ENCODE measurements at places on chromosomes 11 and 22.

- DNase-seq, result no peak
Measured at GRCh38 chr11:106409222-106409621, 331.8 kb downstream of the AASDHPPT start.

DNA sequence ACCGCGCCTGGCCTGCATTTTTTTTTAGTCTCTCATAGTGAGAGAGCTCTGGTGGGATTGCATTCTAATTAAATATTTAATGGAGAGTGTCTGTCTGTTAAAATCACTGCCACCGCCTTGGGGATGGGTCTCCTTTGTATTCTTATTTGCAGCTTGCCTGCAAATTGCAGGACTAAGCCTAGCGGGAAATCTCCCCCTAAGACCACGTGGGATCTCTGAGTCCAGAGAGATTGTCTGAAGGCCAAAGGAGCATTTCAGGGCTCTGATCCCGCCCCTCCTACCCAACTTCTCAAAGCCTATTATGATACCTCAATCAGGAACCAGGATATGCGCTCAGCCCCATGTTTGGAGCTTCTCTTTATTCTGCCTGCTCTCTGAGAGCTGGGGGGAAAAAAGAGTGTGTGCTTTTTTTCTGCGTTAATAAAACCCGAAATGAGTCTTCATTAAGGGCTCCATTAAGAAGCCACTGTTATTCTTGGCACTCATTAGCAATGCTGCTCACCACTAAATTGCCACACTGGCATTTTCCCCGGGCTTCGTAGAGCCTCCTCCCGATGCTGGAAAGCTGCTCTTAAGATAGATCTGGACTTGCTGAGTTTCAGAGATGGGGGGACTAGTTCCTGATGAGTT, 92.9 kb upstream of the THY1 start:
- no peak for DNase-seq

GRCh38 chr11:117632306-117632705, 164.7 kb downstream of the DSCAML1 start:
- peak; percentile 1 for DNase-seq

DNA sequence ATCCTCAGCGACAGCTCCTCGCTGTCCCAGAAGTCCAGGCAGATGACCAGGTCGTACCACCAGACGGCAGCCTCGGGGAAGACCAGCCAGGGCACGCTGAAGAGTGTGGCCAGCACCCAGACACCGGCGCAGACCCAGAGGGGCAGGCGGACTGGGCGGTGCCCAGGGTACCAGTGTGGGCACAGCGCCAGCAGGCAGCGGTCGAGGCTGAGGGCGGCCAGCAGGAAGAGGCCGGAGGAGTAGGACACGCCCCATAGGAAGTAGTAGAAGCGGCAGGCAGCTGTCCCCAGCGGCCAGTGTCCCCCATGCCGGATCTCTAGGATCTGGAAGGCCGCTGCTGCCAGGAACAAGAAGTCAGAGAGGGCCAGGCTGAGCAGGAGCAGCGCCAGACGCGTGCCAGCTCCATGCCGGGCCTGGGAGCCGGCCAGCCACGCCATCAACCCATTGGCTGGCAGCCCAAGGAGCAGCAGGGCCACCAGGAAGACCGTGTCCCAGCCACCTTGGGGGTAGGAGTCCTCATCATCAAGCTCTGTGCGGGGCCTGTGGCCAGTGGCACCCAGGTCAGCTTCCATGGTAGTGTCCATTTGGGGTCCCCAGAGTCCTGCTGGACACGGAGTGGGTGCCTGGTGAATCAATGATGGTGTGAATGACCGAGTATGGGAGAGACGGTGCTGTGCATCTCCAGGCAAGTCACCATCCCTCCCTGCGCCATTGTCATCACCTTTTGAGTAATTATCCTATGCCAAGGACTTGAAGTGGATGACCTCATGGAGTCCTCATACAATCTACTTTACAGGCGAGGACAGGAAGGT, at the start of gene GPR152:
GPR152 (minus strand) TSS at position 589 of the 812 bp plus-strand sequence; CDS start at position 584, 5 bp downstream.
- DNase-seq, result no peak

DNA sequence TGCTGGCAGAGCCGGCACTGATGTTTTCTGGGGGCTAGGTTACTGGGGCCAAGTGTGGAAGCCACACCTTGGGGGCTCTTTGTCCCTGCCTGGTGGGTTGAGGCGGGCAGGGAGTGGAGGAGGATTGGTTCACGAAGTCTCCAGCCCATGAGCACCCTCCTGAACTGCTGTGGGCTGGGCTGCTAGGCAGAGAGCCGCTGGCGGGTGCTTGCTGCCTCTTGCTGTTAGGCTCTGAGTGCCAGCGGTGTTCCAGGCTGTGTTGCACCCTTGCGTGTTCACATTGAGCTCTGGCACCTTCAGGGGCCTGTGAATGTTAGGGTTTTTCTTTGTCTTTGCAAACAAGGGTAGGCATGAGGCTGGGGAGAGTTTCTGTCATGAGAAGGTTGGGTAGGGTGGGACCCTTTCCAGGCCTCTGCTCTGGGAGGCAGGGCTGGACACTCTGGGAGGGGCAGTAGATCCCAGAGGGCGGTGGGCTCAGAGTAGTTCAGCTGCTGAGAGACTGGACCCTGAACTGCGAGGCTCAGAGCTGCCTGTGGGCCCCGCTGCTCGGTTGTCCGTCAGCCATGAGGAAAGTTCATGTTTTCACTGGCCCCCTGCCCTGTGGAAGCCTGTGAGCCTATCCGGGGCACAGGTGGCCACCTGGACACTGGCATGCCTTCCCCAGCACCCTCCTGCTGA, 24.0 kb upstream of the TMEM191C start:
- peak; percentile 20 for DNase-seq

DNA sequence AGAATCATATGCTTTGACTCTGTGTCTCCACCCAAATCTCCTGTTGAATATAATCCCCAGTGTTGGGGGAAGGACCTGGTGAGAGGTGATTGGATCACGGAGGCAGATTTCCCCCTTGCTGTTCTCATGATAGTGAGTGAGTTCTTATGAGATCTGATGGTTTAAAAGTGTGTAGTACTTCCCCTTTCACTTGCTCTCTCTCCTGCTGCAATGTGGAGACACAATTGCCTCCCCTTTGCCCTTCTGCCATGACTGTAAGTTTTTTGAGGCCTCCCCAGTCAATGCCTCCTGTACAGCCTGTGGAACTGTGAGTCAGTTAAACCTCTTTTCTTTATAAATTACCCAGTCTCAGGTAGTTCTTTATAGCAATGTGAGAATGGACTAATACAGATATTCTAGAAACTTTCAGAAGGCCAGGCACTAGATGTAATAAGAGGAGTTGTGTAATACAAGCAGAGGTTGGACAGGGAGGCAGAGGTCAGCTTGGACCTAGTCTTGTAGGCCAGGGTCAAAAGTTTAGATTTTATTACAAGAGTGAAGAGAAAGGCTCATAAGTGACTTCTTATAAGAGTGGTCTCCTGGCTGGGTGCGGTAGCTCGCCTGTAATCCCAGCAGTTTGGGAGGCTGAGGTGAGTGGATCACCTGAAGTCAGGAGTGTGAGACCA, 9.3 kb upstream of the SERPING1 start:
- no peak for DNase-seq

DNA sequence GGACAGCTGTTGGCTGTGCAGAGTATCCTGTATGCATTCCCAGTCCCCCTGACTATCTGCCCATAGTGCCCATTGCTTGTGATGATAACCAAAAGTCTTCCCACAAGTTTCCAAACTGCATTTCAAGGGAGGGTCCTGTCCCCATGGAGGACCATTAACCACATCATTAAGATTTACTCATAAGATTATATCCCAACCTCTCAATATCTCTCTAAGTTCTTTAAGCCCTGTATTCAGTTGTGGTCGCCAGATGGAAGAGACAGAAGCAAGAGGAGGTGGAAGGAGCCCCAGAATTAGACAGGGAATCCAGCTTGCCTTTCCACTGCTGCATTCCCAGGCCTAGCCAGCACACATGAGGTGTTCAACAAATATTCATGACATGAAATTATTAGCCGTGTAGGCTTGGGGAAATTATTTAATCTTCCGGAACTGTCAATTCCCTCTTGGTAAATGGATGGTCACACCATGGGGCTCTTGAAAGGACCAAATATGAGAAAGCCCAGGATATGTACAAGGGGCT, 42.6 kb upstream of the TIMP3 start:
- no peak for DNase-seq

DNA sequence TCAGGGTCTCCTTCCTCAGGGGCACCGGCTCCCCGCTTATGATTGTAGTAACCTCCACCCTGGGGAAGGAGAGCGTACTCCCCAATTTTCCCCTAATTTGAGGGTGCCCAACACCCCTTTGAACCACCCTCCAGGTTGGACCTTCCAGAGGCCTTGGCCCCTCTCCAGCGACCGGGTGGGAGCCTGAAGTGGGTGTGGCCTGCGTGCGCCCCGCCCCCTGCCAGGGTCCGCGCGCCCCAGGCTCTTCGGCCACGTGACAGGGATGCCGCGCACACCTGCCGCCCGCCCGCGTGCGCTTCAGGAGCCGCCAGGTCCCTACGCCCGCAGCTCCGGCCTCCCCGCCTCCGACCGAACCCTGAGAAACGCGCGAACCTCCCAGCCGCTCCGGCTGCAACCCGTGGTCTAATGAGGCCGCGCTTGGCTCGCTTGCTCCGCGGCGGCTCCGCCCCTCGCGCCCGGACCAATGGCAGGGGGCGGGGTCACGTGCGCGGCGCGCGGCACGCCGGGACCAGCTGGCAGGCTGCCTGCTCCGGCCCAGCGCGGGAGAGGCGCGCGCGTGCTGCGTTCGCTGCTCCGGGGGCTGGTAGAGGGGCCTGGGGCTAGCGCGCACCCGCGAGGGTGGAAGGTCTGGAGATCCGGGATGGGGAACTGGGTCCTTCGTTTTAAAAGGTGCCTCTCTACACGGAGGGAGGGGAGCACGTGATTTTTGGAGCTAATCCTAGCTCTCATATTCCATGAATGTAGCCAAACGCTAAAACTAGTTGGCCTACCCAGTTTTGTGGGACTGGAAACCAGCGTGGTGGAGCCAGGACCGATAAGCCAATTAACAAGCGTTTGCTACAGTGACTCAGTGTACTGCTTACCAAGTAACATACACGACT, at the start of gene FOXRED2:
FOXRED2 (minus strand) TSS at position 404 of the 881 bp plus-strand sequence. CDS start 618 bp downstream, outside the sequence.
- DNase-seq, result peak; percentile 91

- no peak for DNase-seq
Measured at GRCh38 chr11:71147331-71147730, 105.0 kb downstream of the SHANK2 start.

DNA sequence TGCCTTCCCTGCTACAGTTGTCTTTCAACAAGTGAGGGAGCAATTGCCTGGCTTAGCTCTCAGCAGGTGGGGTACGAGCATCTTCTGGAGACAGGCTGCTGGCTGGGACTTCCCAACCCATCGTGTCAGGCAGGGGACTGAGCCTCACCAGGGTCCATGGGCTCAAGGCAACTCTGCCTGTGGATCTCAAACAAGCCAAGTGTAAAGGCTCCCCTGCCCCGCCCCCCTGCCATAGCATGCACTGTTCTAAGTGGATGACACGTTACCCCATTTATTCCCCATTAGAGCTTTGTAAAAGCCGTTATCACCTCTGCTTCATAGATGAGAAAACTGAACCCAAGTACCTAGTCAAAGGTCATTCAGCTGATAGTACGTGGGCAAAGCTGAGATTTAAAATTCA, 222.9 kb downstream of the NTM start:
- no peak for DNase-seq

- no peak for DNase-seq
Measured at GRCh38 chr22:44935724-44936123, 74.1 kb downstream of the PHF21B start.

- DNase-seq, result no peak
Measured at GRCh38 chr22:49685116-49685515, 142.6 kb downstream of the BRD1 start.

DNA sequence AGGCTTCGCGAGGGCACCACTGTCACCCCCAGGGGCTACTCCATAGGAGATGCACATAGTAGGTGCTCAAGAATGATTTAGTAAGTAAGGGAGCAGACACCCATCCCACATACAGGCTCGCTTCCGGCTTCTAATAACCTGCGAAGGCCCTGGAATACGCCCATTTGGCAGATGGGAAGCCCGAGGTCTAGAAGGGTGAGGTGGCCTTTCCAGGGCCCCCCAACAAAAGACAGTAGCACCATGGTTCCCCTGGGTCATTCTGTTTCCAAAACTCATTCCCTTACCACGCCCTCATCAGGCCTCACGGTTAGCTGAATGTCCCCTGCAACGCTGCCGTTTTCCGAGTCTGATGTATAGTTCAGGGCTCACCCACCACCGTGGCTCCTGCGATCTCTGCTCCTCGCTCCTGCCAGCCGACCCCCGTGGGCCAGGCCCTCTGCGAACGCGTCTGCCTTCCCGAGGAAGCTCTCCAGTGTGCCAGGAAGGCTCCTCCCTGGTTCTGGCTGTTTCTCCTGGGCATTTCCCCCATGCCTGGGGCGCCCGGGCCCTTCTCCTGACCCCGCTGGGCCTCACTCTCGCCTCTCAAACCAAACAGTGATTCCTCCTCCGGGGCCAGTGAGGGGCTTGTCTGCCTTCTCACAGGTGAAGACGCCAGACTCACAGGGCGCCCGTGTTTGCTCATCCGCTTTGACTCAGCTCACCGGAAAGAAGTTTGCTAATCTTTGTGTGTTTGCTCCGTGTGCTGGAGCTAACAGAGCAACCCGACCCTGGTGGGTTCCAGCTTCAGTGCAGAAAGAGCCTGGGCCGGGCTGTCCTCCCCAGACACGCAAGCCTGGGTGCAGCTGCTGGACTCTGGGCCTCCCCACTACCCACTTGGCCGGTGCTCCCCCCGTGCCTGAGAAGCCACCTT, 86.6 kb downstream of the RTL6 start:
- DNase-seq, result no peak

DNA sequence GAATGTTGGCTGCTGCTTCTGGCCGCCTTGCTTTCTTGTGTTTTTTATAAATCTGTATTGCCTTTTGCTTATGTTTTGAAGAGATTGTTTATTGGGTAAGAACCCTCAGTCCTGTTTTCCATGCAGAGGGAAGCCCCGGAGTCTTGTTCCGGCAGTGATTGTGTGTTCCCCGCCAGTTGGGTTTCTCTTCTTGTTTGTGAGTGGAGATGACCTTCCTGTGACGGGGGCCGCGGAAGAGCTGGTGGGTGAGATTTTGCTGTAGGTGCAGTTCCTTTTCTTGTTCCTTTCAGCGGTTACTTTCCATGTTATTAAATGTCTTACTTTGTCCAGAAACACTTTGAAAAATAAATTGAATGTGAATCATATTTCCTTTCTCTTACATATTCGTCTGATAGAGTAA, 8.3 kb downstream of the TBC1D22A start:
- no peak for DNase-seq

DNA sequence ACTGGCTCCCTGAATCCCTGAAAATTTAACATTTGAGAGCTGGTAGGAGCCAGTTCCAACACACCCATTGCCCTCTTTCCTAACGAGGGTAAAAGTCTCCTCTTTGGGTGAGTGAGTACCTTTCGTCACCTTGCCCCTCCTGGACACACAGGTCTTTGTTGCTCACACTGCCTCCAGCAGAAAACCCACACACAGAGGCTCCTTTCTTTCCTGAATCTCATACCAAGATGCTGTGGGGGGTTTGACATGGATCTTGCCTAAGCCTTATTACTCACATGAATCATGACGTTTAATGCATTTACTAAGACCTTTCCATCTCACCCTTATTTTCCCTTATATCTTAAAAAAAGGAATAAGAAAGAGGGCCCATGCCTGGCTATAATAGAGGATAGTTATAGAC, 53.0 kb downstream of the PARVA start:
- no peak for DNase-seq

- DNase-seq, result no peak
Measured at GRCh38 chr11:105935791-105936190, 86.2 kb downstream of the MSANTD4 start.

All from glutamatergic neuron (in vitro differentiated cells).